ENCODE measurements at places on chromosomes 12 and 14.

DNA sequence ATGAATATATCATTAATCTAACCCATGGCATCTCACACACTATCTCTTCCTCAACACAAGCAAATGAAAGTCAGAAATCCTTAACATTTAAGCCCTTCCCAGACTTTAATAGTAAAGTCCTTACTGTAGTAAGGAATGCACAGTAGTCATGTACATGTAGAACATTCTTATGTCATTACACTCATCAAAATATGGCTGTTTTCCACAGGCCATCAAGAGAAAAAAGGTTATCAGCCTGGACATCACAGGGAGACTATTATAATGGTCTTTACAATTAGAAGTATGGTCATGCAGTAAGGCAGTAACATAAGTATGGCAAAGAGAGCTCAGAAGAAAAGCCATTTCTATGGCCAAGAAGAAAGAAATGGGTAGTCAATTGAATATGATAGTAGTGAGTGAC, 121.2 kb downstream of the SLC6A15 start:
- no peak for DNase-seq

GRCh38 chr12:55703901-55704761, 3.6 kb downstream of the ITGA7 start:
- DNase-seq: no peak

GRCh38 chr14:99524804-99525698, 43.8 kb downstream of the CCNK start:
- no peak for DNase-seq

DNA sequence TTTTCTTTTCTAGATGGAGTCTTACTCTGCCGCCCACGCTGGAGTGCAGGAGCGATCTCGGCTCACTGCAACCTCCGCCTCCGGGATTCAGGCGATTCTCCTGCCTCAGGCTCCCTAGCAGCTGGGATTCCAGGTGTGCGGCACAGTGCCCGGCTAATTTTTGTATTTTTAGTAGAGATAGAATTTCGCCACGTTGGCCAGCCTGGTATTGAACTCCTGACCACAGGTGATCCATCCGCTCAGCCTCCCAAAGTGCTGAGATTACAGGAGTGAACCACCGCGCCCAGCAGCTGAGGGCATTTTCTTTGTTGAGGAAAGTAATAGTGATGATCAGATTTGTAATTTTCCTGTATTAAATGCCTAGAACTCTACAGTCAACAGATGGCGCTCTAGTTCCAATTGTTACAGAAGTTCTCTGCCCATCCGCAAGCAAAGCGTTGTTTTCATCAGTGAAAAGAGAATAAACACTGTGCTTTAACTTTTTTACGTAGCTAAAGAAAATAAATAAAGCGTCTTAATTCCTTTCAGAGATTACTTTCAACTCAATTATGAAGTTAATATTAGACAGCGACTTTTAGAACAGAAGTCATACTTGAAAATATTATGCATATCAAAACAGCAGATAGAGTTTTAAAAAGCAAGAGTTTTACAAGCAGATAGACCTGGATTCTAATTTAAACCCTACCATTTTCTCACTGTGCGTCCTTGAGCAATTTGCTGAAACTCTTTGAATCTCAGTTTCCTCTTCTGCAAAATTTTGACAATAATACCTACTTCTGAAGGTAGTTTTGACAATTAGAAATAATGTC, 335.1 kb downstream of the DUSP6 start:
- peak; percentile 44 for DNase-seq

DNA sequence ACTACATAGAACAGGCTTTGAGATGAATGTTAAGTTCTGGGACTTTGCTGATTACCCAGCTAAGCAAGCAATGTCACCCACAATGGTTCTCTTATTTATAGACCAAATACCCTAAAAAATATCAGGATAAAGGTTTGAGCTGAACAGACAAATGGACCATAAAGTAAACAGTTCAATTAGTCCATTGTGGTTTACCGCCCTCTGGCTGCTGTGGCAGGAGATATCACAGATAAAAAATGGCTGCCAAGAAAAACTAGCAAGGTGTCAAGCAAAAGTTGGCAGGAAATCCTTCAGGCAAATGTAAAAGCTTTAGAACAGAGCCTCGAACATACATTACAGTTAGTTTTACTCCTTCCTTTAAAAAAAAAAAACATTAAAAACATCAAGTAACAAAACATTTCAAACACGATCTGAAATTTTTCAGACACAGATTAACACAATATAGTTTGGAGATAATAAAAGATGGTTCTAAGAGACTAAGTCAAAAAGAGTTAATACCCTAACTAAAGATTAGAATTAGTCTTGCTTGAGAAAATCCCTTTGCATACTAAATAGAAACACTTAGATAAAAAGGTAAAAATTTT, 41.3 kb downstream of the MED13L start:
- peak; percentile 42 for DNase-seq

GRCh38 chr12:27400856-27401354, 45.6 kb upstream of the SMCO2 start:
- DNase-seq: no peak

DNA sequence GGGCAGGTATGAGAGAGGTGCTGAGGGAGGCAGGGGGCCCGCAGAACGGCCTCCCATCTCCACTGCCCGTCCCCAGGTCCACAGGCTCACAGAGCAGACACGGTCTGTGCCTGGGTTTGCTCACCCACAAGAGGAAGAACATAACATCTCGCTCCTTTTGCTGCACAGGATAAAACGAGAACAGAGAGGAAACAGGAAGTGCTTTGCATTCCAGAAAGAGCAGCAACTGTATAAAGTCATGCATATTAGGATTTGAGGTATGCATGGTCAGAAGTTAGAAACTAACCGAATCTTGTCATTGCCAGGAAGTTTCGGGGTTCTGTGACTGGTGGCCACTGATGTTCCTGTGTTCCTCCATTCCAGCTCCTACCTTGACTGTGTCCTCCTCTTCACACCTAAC, 25.0 kb downstream of the NTF3 start:
- DNase-seq: no peak

GRCh38 chr12:4530982-4531586, 7.6 kb upstream of the RAD51AP1 start:
- DNase-seq: no peak

DNA sequence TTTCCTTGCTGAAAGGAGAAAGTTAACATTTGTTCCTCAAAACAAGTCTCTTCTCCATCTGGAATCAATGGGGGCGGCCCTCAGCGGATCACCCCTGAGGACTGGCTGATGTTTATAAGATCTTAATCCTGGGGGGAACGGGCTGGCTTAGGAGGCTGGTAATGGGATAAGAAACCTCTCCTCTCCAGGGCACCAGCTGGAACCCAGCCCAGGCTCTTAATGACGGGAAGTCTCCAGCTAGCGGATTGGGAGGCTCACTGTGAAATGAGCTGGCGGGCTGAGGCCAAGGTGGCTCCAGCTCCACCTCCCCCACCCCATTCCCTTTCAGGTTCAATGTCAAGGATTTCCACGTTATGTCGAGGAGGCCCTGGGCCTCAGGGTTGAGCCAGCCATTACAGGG, 1133.0 kb downstream of the VRK1 start:
- no peak for DNase-seq

DNA sequence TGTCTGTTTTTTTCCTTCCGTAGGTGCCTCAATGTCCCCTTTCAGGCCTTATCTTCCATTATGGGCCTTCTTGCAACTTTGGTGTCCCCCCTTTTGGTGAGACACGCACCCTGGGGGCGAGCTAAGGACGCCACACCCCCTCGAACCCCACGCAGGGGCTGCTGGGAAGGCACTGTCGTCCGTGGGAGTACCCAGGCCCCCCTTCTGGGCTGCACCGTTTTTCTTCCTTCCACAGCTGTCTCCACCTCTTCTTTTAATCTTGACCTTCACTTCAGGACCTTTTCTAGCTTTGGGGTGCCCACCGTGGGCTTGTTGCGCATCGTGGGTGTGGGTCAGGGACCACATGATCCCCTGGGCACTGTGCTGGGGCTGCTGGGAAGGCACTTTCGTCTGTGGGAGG, 271.8 kb downstream of the ALG10 start:
- DNase-seq: no peak

DNA sequence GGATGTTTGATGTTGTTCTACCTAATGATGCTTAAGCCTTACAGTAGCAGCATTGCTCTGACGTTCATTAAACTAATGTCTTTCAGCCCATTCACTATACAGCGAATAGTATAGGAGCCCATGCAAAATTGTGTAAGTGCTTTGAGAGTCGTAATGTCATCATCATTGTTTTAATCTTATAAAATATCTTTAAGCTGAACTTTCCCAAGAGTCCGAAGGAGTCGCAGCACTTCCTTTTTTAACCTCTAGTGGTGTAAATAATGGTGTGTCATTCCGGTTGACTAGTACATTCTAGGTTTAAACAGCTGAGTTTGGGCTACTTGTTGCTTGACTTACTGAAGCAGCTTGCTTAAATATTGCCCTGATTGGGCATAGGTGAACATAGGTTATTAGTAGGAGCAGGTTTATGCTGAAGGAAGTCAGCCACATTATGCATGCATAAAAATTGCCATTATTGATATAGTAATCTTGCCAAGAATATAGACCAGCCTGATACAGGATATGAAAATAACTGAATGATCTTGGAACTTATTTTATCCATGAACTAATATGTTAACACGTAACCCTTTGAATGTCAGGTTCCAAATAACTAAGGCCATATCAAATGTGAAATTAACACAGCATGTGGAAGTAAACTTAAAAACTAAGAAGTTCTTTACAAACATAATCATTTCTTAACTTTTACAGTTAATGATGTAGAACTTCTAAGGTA, 2.6 kb downstream of the WNK1 start:
- DNase-seq: peak; percentile 29

DNA sequence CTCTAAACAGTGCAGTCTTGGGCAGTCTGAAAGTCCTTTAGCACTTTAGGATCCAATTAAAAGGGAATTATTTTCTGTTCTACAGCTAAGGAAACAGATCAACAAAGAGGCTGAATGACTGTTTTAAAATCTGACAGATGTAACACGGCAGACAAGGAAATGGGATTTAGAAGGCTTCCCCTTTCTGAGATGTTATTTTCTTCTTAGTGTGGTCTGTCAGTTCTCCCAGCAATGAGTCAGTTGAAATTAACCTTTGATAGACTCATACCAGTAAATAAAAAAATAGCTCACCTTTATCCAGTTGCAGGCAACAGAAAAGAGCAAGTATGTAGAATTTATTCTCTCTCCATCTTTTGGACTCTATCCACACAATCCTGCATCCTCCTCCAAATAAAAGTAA, 98.1 kb downstream of the NEDD1 start:
- no peak for DNase-seq

- DNase-seq: no peak
These were observed 31.1 kb downstream of the CCDC177 start for GRCh38 chr14:69543341-69544115.

- no peak for DNase-seq
These were observed 270.4 kb downstream of the NEDD1 start for GRCh38 chr12:97177481-97177880.

- DNase-seq: peak; percentile 32
These were observed 1313.9 kb downstream of the TMEM121 start for GRCh38 chr14:106840258-106840657.

DNA sequence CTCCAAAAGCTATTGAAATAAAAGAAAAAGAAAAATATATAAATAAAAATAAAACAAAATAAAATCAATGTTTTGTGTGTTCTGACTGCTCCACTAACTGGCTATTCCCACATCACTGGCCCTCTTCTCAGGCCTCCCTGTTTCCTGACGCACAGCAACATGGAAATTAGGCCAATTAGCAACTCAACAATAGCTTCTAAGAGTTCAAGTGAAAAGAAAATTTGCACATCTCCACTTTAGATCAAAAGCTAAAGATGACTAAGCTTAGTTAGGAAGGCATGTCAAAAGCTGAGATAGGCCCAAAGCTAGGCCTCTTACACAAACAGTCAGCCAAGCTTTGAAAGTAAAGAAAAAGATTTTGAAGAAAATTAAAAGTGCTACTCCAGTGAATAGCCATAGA, 200.8 kb downstream of the DUSP6 start:
- DNase-seq: no peak

DNA sequence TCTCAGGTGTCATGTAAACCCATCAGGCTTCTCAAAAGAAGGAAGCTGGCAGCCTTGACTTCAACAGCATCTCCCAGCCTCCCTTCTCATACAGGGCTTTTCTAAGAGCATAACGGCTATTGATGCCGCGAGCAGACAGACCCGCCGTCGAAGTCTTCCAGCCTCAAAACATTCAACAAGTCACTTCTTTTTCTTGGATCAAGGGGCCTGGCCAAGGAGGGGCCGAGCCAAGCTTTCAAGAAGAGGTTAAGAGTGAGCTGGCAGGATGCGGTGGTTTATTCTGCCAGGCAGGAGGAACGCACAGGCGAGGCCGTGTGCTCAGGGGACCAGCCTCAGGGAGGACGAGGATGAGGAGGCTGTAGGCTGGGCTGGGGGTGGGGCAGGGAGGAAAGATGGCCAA, 102.9 kb upstream of the RFLNA start:
- no peak for DNase-seq

- DNase-seq: no peak
These were observed 72.7 kb downstream of the SPTB start for GRCh38 chr14:64806862-64807495.

DNA sequence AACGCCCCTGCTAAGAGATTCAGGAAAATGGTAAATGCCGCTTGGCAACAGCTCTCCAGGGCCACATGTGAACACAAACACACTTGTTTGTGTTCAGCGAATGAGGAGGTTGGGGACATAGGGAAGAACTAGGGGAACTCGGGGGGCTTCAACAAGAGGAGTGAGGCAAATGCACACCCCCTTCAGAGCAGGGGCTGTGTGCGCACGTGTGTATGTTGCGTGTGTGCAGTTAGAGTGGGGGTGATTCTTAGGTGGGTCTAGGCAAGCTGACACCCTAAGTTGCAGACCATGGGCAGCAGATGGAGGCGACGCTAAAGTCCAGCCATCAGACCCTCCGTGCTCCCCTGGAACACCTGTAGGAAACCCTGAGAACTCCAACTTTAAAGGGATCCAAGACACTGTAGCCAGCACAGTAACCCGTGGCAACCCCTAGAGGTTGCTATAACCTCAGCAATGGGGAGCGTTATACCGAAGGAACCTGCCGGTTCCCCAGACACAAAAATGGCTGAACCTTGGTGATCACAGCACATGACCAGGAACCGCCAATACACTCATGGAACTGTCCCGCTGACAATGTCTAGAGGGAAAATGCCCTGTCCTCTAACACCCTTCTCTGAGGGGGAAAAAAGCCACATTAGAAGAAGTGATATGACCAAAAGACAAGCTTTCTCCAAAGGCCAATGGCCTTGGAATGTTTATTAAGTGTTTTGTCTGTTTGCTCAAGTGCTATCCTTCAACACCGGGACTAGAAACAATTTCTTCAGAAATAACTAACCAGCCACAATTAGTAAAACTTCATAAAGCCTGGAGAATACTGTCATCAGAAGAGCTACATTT, 86.5 kb upstream of the CEP83 start:
- no peak for DNase-seq

DNA sequence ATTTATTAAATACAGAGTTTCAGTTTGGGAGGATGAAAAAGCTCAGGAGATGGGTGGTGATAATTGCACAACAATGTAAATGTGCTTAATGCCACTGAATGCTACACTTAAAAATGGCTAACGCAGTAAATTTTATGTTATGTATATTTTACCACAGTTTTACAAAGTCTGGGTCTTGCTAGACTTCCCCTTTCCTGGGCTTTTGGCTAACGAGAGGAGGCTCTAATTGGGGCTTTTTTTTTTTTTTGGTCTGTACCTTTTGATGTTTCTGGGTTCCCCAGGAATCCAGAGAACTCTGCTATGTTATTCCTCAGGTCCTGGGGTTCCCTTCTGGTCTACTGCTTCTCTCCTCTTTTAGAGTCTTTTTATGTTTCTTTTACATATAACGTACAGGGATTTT, 355.5 kb downstream of the CACNA1C start:
- no peak for DNase-seq

- no peak for DNase-seq
These were observed 26.0 kb downstream of the ITPK1 start for GRCh38 chr14:93089521-93090269.

- DNase-seq: no peak
These were observed 33.3 kb upstream of the GCH1 start for GRCh38 chr14:54935958-54936357.

All from naive B cell (primary cell).